ENCODE measurements at places on chromosomes 12 and 14.

DNA sequence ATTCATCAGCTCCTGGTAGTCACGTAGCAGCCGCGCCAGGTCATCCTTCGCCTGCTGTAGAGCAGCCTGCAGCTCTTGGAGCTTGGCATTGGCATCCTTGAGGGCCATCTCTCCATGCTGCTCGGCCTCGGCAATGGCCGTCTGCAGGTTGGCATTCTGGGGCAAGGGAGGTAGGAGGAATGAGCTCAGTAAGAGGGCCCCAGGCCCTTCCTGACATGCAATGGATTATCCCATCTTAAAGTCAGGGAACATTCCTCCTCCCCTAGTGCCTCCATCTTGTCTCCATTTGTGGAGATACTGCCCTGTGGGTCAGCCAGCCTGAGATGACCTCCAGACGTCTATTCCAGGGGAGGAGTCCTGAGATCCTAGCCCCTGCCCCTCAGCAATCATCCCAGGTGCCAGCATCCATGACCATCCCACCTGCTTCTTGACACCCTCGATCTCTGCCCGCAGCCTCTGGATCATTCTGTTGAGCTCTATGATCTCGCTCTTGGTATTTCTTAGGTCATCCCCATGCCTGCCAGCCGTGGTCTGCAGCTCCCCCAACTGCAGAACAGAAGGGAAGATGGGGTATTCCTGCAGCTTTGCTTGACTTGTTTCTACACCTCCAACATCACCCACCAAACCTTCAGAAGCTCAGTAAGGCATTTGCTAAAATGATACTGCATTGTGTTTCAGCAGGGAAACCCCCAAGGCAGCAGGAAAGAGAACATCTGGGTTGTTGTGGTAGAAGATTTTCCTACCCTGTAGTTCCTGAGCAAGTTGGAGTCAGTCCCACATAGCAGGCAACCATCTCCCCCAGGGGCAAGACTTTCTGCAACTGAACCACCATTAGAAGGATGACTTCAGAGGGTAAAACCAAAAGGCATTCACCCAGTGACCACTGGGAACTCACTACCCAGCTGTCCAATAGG, 4.4 kb downstream of the KRT3 start:
- no peak for DNase-seq

- peak; percentile 26 for DNase-seq
These were observed 2.3 kb downstream of the KDM2B start for GRCh38 chr12:121578230-121579189.

DNA sequence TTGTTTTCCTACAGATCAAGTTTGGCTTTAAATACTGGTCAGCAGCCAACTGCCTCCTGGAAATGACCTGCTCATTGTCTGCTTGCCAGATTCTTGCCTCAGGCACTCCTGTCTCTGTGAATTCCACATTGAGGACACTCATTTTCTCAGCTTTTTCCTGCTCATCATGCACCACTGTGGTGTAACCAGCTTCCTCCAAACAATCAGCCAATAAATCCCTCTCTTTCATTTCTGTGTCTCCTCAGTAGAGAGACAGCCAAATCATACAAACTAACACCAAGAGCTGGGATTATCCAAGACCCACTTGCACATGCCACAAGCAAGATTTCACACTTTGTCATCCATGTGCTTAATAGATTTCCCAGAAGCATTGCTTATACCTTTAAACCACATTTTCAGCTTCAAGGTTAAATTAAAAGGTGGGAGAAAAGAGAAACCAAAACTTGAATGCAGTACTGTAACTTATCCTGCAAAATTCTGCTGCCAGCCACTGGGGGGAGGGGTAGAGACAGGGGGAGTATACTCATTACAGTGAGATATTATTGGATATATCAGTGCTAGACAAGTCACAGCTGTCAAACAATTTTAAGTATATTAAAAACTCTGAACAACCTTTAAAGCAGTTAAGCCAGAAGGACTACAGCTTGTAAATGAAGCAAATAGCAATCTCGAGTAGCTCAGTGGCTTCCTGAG, 105.0 kb downstream of the PPP2R5E start:
- DNase-seq = peak; percentile 13

GRCh38 chr12:75438059-75438754, 42.3 kb upstream of the GLIPR1 start:
- DNase-seq = no peak

DNA sequence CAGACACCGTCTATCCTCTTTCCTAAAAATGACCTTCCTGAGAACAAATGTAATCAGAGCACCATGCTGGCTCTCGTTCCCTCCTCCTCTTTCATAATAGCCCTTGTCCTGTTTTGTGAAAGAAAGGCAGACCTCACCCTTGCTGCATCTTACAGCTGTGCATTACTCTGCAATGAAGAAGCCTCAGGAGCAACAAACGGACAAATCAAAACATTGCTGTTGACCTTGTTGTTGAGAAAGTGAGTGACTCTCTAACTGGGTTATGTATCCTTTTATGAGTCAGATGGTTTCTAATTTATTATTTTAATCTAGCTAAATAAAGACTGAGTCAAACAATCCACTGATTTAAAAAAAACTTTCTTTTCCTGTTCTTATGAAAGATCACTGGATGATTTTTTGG, 180.9 kb downstream of the RPS29 start:
- no peak for DNase-seq

DNA sequence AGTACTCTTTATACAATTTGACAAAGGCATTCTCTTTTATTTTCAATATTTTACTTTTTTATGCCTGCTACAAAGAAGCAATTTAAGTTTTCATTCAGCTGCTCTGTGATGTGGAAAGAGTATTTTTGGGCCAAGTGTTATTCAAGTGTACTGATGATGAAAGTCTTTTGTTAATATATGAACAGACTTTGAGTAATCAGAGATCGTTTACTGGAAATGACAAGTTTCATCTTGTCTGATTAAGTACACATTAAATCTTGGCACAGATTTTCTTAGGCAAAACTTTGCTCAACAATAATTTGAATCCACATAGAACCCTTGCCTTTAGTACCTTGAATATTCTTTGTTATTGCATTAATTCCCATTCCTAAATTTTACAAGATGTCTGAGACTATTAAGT, 13.3 kb upstream of the PZP start:
- no peak for DNase-seq

GRCh38 chr12:109446-109845, 42.9 kb downstream of the IQSEC3 start:
- DNase-seq = no peak

GRCh38 chr12:62016021-62016420, 244.2 kb upstream of the USP15 start:
- no peak for DNase-seq

- no peak for DNase-seq
These were observed 135.7 kb downstream of the RPAP3 start for GRCh38 chr12:47570151-47570550.

DNA sequence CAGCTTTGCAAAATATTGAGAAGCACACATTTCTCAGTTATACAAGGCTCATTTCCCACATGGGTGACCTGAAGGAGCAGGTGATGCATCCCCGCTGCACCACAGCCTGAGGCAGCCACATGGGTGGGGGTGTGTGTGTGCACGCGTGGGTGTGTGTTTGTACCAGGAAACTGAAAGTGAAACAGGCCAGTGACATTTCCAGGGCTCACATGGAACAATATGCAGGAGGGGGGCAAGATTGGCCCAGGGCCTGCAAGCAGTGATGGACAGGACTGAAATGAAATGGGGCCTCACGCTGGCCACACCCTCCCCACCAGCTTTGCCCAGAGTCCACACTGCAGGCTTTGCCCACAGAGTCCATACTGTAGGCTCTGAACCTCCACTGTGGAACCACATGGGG, 154.2 kb upstream of the PARP11 start:
- DNase-seq = peak; percentile 63

GRCh38 chr12:79658221-79658620, 32.5 kb downstream of the PAWR start:
- DNase-seq = no peak

GRCh38 chr14:69260861-69261564, 1.1 kb downstream of the GALNT16 start:
- peak; percentile 67 for DNase-seq

DNA sequence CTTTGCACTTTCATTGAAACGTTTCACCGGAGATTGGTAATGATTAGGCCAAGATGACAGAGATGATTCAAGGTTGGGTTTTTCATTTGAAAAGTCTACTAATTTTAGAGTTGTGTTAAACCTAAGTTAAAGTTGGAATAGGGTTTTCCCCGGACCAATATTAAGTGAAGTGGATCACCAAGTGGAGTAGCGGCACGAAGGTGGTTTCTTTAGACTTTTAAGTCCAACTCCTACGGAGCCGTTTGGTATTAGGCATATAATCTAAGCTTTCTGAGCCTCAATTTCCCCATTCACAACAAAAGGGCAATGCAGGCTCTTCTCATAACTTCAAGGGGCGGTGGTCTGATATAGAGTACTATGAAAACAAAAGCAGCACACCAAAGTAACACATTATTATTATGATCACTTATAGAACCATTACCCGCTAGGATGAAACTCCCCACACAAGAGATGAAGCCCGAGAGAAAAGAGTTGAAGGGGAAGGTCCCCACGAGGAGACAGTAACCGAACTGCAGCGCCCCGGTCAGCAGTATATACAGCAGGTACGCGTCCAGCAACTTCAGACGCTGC, 413 bp downstream of the DAD1 start:
- peak; percentile 42 for DNase-seq

GRCh38 chr14:96929950-96930349, 132.8 kb downstream of the VRK1 start:
- no peak for DNase-seq

DNA sequence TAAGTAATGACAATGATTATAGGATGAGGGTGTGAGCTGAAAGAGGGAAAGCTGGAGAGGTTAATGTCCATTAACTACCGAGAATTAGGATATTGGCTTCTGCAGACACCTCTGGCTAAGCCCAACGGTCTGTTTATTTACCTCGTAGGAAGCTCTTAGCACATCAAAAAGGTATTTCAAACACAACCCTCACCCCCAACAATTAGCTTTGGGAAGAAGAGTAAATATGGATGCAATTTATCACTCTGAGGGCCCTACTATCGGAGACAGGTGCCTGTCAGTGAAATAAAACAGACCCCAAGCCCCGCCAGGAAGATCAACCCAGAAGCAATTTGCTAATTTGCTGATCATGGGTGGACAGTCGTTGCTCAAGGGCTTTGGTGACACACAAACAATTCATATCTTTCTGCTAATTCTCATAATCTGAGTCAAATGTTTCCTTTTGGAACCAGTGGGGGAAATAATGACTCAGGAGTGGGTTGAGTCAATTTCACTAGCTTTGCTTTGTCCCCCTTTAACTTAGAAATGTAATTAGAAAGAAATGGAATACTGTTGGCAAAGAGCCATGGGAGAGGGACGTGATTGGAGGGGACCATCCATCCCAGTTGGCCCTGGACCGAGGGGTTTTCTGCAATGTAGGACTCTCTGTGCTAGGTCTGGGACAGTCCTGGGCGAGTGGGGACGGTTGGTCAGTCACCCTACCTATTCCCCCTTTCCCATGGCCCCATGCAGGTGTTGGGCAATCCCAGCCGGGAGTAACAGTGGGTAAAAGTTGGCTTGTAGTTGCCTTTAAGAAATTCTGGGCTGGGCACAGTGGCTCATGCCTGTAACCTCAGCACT, 99.1 kb upstream of the MED13L start:
- no peak for DNase-seq

DNA sequence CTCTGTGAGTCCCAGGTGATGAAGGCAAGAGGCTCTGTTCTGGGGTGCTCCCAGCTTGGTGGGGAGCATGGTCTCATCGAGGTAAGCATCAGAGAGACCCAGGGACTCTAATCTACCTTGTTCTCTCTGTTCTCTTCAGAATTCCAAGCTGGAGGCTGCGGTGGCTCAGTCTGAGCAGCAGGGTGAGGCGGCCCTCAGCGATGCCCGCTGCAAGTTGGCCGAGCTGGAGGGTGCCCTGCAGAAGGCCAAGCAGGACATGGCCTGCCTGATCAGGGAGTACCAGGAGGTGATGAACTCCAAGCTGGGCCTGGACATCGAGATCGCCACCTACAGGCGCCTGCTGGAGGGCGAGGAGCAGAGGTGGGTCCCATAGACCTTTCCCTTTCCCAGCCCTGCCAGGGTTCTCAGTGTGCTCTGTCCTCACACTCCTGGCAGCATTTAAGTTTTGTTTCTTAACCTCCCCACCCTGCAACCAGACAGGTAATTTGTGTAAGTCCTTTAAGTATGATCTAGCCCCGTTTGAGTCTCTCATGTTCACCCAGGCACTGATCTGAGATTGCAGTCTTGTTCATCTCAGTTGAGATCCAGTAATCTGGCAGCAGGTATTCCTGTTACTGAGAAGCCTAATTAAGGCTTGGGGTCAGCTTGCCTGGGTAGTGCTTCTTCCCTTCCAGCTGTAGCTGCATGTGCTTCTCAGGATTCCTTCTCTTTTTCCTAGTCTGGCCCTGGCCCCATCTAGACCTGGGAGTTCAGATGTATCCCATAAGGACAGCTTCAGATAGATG, 14.8 kb upstream of the KRT81 start:
- DNase-seq = no peak

GRCh38 chr12:122336015-122336946, 70.0 kb upstream of the VPS33A start:
- peak; percentile 52 for DNase-seq

GRCh38 chr14:29734732-29735131, 192.9 kb downstream of the PRKD1 start:
- no peak for DNase-seq

DNA sequence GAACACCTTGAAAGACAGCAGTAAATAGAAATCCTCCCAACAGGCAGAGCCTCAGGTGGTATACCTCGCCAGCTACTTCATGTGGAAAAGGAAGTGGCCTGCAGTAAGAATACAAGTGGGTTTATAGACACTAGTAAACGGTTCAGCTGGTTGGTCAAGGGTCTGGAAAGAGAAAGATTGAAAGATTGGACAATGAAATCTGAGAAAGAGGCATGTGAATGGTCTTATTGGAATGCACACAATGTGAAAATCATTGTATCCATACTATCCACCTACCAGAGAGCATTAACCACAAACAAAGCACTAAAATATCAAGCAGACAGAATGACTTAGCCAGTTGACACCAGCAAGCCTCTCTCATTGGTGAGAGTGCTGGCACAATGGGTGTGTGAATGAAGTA, 98.2 kb downstream of the SSPN start:
- no peak for DNase-seq

DNA sequence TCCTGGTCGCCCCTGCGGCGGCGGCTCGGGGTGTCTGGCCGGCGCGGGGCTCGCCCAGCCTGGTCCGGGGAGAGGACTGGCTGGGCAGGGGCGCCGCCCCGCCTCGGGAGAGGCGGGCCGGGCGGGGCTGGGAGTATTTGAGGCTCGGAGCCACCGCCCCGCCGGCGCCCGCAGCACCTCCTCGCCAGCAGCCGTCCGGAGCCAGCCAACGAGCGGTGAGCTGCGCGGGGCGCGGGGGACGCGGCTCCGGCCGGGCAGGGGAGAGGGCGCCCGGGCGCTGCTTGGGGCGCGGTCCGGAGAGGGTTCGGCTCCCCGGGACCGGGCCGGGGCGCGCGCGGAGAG, at the start of gene LGALS3:
LGALS3 (plus strand) TSS at position 167 of the 342 bp plus-strand sequence. CDS start 8,122 bp downstream, outside the sequence.
- DNase-seq = peak; percentile 56

DNA sequence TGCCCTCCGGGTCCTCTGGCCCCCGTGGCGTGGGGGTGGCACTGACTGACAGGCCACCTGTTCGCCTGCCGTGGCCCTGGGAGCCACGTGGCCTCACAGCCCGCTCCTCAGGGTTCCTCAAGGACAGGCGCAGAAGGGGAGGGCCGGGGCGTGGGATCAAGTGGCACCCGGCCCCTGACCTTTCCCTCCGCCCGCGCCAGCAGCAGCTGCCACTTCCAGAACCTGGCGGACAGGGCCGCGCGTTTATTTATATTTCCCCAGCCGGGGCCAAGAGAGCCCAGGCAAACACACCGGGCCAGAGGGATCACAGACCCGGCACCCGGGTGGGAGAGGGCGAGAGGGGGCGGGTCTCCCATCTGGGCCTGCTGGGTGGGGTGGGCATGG, 92.6 kb downstream of the RFLNA start:
- DNase-seq = no peak

GRCh38 chr14:94485944-94486841, 10.2 kb upstream of the SERPINA9 start:
- peak; percentile 58 for DNase-seq

All from stimulated activated CD4-positive, alpha-beta T cell treated with anti-CD3 and anti-CD28 coated beads, Interleukin-2, amount 100 ng/mL, for 24 hours (primary cell).